ENCODE measurements at places on chromosomes 3 and 15.

GRCh38 chr15:41847981-41848380 is 9.3 kb downstream of the PLA2G4B start:
- no peak for DNase-seq

DNA sequence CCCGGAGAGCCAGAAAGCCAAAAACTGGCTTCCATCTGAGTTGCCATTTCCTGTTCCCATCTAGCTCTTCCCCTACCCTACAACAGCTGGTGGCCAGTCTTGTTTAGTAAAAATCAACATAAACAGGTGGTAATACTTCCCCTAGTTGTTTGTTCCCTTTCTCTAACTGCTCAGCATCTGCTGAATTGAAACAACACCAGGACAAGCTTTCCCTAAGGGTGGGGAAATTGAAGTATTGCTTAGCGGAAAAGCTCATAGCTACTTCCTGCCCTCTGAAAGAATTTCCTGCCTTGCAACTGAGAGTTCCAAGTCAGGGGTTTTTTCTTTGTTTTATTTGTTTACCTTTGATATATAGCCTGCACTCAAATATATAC is 66.8 kb downstream of the HMG20A start:
- no peak for DNase-seq

DNA sequence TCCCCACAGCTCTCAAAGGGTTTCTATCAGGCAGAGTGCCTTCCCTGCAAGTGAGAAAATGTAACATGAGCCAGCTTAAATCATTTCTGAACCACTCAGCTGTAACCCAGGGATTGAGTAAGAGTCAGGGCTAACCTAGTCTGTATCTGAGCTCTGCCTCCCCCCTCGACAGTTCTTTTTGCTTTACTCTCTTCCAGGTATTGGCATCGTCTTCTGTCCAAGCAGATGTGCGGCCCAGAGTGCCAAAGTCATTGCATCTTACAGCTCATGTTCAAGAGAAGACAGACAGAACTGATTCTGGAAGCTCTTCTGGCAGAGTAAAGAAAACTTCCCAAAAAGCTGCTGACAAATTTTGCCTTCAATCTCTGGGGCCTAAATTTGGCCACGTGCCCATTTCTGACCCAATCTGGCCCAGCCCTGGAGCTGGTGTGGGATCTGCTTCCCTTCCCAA is 74.8 kb downstream of the ABHD5 start:
- DNase-seq, result peak; percentile 60

GRCh38 chr15:68292157-68292781 is 14.7 kb downstream of the FEM1B start:
- no peak for DNase-seq

DNA sequence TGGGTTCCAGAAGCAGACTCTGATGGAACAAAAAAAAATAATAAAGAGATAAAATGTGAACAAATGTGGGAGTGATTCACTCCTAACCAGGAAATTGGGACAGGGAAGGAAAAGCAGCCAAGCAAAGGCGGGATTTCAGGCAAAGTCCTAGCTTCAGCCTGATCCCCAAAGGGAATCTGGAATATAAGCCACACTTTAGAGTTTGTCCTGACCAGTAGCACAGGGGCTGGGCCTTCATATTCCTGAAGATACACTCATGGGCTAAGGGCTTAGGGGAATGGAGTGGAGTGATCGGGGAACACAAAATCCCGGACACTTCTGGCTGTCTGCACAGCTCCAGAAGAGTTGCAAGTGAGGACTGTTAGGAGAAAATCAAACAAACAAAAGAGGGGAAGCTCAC is 135.0 kb upstream of the COL8A1 start:
- no peak for DNase-seq

- DNase-seq, result no peak
These were observed 41.2 kb downstream of the KLF15 start for GRCh38 chr3:126316031-126316461.

- no peak for DNase-seq
These were observed 19.2 kb upstream of the CPOX start for GRCh38 chr3:98612587-98612986.

DNA sequence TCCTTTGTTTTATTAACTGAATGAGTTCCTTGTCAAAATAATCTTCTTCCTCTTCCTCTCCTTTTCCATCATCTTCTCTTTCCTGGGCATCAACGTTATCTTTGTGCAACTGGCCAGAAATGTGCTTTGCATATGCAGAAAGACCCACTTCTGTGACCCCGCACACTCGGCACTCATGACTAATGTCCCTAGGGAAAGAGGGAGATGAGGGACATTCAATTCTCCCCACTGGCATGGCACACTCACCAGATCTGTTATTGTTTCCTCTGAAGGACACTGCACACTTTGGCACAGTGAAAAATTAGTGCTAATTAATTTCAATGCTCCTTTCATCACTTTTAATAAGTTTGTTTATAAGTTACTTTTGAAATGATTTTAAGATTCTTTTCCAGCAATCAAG is 34.0 kb downstream of the ZNF106 start:
- DNase-seq, result peak; percentile 28

- DNase-seq, result no peak
These were observed 9.5 kb downstream of the CHSY1 start for GRCh38 chr15:101242160-101242998.

DNA sequence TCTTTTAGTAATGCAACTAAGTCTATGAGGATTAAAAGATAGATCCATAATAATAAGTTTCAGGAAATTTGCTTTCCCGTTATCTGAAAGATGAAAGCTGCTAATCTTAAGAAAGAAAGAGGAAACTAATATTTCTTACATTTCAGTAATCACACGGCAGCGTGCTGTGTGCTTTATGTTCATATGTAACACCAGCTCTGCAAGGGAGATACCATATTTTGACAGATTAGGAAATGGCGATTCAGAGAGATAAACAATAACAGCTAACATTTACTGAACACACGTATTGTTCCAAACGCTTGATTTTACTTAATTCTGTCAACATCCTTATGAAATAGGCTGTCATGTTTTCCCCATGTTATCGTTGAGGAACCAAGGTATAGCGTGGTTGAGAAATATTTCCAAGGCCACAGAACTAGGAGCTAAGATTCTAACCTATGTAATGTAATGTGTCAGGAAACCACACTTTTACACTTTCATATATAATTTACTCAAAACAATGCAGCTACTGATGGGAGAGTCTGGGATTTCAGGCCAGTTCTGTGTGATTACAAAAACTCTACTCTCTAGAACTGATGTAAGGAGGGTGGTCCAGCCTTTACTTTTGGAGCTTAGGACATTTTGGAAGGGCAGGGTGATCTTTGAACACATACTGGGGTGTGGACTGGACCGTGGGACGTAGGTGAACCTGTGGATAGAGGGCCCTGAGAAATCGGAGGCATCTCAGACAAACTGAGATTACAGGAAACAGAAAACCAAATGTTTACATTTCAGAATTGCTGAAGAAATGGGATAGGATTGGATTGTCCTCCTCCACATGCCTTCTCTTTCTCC is 100.6 kb downstream of the IL1RAP start:
- no peak for DNase-seq

DNA sequence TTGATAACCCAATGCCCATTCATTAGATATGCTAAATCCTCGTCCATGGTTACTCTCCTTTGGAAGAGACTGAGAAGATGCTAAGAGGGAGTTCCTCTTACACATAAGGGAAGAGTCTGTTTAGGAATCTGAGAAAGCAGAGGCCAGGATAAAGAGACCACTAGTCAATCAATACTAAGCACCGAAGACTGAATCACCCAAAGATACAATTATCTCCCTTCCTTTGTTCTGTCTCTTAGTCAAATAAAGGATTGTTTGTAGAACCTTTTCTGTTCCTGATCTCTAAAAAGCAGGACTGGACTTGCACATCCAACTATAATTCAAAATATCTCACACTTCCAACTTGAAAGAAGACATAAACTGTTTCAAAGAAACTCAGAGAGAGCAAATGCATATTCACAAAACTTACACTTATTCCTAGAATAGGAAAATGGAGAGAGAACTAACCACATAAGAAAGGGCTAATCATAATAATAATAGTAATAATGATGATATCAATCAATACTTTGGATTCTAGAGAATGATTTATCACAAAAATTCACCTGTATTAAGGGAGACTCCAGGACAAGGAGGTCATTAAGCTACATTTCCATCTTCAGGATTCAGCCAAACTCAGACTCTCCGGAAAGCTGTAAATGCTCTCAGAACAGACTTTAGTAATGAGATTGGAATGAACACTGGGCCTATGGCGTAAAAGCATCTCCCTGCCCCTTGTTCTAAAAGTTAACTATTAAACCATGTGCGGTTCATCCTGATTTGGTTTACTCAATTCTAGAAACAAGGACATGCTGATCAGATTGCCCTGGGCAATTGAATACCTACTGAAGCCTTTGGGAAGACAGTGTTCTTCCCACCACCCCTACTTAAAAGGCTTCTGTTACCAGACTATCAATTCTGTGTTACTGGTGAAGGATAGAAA is 401.5 kb downstream of the ZBTB20 start:
- DNase-seq, result peak; percentile 34

- DNase-seq, result no peak
These were observed 6.2 kb downstream of the TSC22D2 start for GRCh38 chr3:150414258-150414657.

GRCh38 chr15:46278486-46279090 is 643.8 kb downstream of the SQOR start:
- no peak for DNase-seq

- DNase-seq, result no peak
These were observed 6.0 kb downstream of the UBL7 start for GRCh38 chr15:74454764-74455500.

- DNase-seq, result no peak
These were observed 98.6 kb downstream of the ALCAM start for GRCh38 chr3:105465251-105465853.

DNA sequence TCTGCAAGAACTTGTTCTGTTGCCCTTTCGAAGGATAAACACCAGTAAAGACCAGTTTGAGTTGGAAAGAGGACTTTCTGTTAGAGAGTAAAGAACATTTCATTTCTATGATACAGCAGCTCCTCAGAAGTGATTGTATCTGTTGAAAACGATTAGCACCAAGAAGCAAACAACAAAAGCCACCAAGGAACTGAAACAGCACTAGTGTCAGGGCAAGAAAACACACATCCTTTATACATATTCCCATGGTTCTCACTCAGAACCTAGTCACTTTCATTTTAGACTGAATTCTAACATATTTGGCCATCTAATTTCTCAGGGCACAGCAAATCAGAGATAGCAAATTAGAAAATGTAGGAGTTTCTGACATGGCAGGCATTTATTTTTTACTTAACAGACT is 116.1 kb downstream of the ATP1B3 start:
- DNase-seq, result no peak

DNA sequence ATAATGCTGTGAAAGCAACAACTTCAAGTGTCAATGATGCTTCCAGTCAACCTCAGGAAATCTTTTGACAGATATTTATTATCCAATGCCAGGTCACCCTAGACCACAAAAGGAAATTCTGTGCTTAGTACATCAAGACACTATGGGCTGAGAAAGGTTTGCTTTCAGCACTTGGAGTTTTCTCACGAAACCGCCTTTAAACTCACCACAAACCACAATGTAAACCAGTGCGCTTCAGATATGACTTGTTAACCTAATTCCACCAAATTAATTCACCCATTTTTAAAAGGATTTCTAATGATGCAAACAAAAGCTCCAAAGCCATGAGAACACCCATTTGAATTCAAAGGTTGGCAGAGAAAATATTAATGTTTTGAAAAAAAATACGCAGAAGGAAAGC is 292.9 kb upstream of the NR2F2 start:
- DNase-seq, result no peak

GRCh38 chr3:97823046-97824004 is 1.5 kb downstream of the CRYBG3 start:
- DNase-seq, result no peak

DNA sequence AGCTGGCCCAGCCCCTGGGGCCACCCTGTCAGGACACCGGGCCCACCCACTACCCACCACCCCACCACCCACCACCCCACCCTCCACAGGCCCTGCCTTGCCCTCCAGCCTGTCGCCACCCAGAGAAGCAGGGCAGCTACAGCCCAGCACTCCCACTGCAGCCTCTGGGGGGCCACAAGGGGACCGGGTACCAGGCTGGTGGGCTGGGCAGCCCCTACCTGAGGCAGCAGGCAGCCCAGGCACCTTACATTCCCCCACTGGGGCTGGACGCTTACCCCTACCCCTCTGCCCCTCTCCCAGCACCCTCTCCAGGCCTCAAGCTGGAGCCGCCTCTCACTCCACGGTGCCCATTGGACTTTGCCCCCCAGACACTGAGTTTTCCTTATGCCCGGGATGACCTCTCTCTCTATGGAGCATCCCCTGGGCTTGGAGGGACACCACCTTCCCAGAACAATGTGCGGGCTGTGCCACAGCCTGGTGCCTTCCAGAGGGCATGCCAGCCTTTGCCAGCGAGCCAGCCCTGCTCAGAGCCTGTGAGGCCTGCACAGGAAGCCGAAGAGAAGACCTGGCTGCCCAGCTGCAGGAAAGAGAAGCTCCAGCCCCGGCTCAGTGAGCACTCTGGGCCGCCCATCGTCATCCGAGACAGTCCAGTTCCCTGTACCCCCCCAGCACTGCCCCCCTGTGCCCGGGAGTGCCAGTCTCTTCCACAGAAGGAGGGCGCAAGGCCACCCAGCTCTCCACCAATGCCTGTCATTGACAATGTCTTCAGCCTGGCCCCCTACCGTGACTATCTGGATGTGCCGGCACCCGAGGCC is 5.3 kb downstream of the C15orf39 start:
- DNase-seq, result no peak

DNA sequence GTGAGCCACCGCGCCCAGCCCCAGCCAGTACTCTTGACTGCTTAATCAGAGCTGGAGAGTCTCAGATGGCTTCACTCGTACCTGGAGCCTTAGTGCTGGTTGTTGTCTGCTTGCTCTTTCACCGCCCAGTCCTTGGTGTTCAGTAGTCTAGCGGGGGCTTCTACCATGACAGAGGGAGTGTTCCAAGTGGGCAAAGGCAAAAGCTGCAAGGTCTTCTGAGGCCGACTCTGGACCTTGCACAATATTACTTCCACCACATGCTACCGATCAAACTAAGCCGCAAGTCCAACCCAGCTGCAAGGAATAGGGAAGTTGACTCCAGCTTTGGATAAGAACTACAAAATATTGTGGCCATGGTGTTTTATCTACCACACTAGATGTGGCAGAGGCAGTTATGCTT is 6.6 kb downstream of the PARL start:
- no peak for DNase-seq

GRCh38 chr15:74403991-74404563 is 29.7 kb downstream of the SEMA7A start:
- DNase-seq, result no peak

- peak; percentile 50 for DNase-seq
These were observed 17.4 kb upstream of the SHF start for GRCh38 chr15:45205192-45205591.

- DNase-seq, result no peak
These were observed 402.4 kb downstream of the PLCL2 start for GRCh38 chr3:17287006-17287689.
